ENCODE measurements at places on chromosomes 12 and 14.

GRCh38 chr12:81209012-81209411, 131.1 kb downstream of the ACSS3 start:
- no peak for DNase-seq

GRCh38 chr12:28374556-28374955, 184.3 kb downstream of the CCDC91 start:
- DNase-seq, result no peak

GRCh38 chr12:15701206-15701605, 88.0 kb downstream of the EPS8 start:
- DNase-seq, result no peak

DNA sequence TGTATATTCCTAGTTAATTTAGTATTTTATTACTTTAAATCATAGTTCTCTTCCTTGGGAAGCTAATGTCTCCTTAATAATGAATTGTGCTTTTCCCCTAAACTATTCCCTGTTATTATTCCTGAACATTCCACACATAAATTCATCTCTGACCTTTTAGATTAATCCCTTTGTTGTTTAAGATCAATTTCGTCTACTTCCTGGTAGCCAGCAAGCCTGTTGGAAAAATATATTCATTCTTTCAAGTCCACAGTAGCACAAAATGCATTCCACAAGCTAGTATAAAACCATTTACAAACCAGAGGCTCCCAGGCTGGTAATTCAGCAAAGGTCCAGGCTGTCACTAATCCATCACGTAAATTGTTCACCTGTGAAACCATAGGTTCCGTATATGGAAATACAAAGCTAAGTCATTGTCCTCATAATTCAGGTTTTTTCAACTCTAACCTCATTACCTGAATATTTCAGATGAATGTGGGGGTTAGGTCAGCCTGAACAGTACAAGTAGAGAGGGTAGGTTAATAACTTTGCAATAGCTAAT, 232.7 kb downstream of the SEC23A start:
- no peak for DNase-seq

DNA sequence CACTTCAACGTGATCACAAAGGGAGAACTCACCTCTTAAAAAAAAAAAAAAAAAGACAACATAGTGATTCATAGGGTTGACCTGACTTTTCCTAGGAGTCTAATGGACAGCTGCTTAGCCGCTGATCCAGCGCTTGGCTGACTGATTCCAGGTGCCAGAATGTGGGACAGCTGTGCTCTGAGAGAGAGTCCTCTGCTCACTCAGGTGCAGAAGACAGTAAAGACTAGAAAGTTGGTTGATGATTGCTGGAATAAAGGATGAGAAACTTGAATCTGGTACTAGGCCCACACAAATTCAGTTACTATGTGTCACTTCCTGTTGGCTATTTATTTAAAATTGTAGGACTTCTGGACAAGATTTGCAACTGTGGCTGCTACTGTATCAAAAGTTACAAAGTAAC, 229.4 kb downstream of the CHST11 start:
- no peak for DNase-seq
